Vein endothelial cell (primary cell): ENCODE measurements at places on chromosomes 1 and 21. TPM values are rescaled to one million over a fixed set of nuclear protein-coding genes. Genes with fewer than 3 reads are reported as not detected.

CFHR2 gene
- not detected in 2 replicates for total RNA-seq

CXADR gene
- 15.2 and 22.5 TPM in 2 replicates for total RNA-seq

NEGR1 gene
- total RNA-seq: 4.9 and 10.8 TPM in 2 replicates

LIN28A gene
- total RNA-seq: not detected in 2 replicates

CCDC24 gene
- 2.5 and 2.9 TPM in 2 replicates for total RNA-seq

MRPL24 gene
- total RNA-seq: 29.1 and 34.1 TPM in 2 replicates

C1orf53 gene
- total RNA-seq: 1.3 and 1.9 TPM in 2 replicates

GRHL3 gene
- not detected in 2 replicates for total RNA-seq

DNM3 gene
- total RNA-seq: 1.6 and 3.8 TPM in 2 replicates

C1orf210 gene
- not detected in 2 replicates for total RNA-seq

MROH9 gene
- not detected in 2 replicates for total RNA-seq

ZNF697 gene
- total RNA-seq: 23.3 and 24.5 TPM in 2 replicates

CRYBG2 gene
- not detected in 2 replicates for total RNA-seq

TTLL7 gene
- 0.98 and 2.8 TPM in 2 replicates for total RNA-seq

TAS1R1 gene
- total RNA-seq: not detected in 2 replicates

CELA2B gene
- not detected in 2 replicates for total RNA-seq

MYOG gene
- total RNA-seq: not detected in 2 replicates

TLR5 gene
- under 0.01 and 0.96 TPM in 2 replicates for total RNA-seq

TRIM17 gene
- not detected in 2 replicates for total RNA-seq

MATN1 gene
- total RNA-seq: under 0.01 TPM in 1 of 2 replicates, not detected in the other

FCRL6 gene
- not detected in 2 replicates for total RNA-seq

BEND5 gene
- total RNA-seq: 0.65 TPM in 1 of 2 replicates, not detected in the other

EIF2D gene
- 52.4 and 61.1 TPM in 2 replicates for total RNA-seq

FCRL1 gene
- total RNA-seq: not detected in 2 replicates

RAB42 gene
- total RNA-seq: 0.98 and 1.2 TPM in 2 replicates

UTP25 gene
- 13.1 and 14.5 TPM in 2 replicates for total RNA-seq

ZBTB8B gene
- under 0.01 TPM in 2 replicates for total RNA-seq

KRTAP12-2 gene
- total RNA-seq: not detected in 2 replicates

ITGB2 gene
- 0.33 and 0.48 TPM in 2 replicates for total RNA-seq

LEPR gene
- total RNA-seq: 23.1 and 37.2 TPM in 2 replicates

AMY2A gene
- not detected in 2 replicates for total RNA-seq

F13B gene
- not detected in 2 replicates for total RNA-seq

MFAP2 gene
- total RNA-seq: 26.2 and 54.5 TPM in 2 replicates

SPATA45 gene
- total RNA-seq: not detected in 2 replicates

C1orf167 gene
- not detected in 2 replicates for total RNA-seq

ZBTB48 gene
- total RNA-seq: 13.1 and 18.6 TPM in 2 replicates

TENT5C gene
- total RNA-seq: under 0.01 and 0.29 TPM in 2 replicates

PIP5K1A gene
- 57.8 and 58.0 TPM in 2 replicates for total RNA-seq

ADAMTS4 gene
- 14.0 and 44.2 TPM in 2 replicates for total RNA-seq

PROX1 gene
- 13.8 and 16.7 TPM in 2 replicates for total RNA-seq

CAMK1G gene
- total RNA-seq: not detected in 2 replicates
